ENCODE measurements at places on chromosomes 3 and 15.

DNA sequence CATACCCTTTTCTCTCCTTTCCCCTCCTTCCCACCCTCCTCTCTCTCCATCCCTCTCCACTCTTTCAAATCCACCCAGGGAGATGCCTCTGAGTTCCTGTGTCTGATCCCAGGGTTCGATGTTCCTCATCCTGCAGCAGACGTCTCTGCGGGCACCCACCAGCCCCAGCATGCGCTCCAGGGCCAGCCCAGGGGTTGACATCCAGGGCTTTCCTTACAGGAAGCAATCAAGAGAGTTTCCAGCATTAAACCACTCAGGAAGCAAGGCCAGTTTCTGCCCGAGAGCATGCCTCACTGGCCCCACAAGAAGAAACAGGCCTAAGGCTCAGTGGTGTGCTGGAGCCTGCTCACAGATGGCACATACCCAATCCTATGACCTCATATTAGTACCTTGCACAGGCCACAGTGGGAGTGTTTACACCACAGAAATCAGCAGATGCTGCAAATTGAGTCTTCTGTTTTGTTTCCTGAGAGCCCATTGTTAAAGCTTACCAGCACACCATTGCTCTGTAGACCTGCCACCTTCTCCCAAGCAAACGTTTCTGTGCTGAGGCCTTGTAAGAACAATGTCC, 13.2 kb downstream of the SLC6A1 start:
- H3K27ac ChIP-seq, result no peak overlapping the region
- no peak for DNase-seq
- no peak overlapping the region for H3K4me3 ChIP-seq

GRCh38 chr3:123632161-123632655, 47.4 kb upstream of the HACD2 start:
- no peaks in the 10 kb centered on the region for H3K27me3 ChIP-seq
- no peak overlapping the region for H3K4me3 ChIP-seq
- no peaks in the 10 kb centered on the region for H3K36me3 ChIP-seq
- H3K4me1 ChIP-seq, result peaks cover 24% of the 10 kb centered on the region

DNA sequence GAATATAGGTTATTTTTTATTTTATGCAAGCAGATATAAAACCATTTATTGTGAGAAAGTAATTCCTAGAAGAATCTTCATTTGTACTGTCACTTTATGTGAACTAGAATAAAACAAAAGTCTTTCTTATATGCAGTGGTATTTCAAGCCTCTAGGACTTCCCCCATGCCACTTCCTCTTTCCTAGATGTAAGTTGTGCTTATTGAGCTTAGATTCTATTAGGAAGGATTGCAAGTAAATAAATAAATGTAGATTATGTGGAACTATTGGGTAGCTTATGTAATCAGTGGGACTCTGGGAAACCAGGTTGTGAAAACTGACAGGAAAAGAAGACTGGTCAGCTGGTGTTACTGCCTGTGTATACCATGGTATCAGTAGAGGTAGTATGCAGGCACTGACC, 169.7 kb downstream of the RSRC1 start:
- DNase-seq, result no peak
- no peaks in the 10 kb centered on the region for H3K4me1 ChIP-seq
- no peaks in the 10 kb centered on the region for H3K27me3 ChIP-seq
- no peak overlapping the region for H3K4me3 ChIP-seq
- no peak overlapping the region for H3K27ac ChIP-seq

GRCh38 chr3:60301142-60301541, 950.1 kb downstream of the FHIT start:
- no peak for DNase-seq
- H3K36me3 ChIP-seq, result no peaks in the 10 kb centered on the region
- H3K4me3 ChIP-seq, result no peak overlapping the region
- no peaks in the 10 kb centered on the region for H3K27me3 ChIP-seq
- H3K27ac ChIP-seq, result no peak overlapping the region
- H3K4me1 ChIP-seq, result peaks cover 9% of the 10 kb centered on the region

DNA sequence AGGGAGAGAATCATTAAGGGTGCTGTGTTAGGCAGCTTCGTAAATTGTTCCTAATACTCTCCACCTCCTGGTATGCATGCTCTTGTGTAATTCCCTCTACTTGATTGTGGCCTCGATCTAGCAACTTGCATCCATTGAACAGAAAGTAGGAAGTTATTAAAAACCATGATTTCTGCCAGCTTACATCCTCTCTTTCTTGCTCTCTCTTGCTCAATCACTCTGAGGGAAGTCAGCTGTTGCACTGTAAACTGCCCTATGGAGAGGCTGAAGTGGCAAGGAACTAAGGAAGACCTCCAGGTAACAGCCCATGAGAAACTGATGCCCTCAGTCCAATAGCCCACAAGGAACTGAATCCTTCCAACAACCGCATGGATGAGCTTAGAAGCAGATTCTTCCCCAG, 92.6 kb downstream of the ERC2 start:
- DNase-seq, result no peak
- no peak overlapping the region for H3K4me3 ChIP-seq
- H3K27ac ChIP-seq, result no peak overlapping the region
- no peaks in the 10 kb centered on the region for H3K36me3 ChIP-seq

Measured in left ventricle myocardium inferior (tissue), 1 donor.